Upper lobe of left lung (tissue), 6 donors: ENCODE measurements at places on chromosomes 7 and 10. TPM values are rescaled to one million over a fixed set of nuclear protein-coding genes. Genes with fewer than 3 reads are reported as not detected.

DNA sequence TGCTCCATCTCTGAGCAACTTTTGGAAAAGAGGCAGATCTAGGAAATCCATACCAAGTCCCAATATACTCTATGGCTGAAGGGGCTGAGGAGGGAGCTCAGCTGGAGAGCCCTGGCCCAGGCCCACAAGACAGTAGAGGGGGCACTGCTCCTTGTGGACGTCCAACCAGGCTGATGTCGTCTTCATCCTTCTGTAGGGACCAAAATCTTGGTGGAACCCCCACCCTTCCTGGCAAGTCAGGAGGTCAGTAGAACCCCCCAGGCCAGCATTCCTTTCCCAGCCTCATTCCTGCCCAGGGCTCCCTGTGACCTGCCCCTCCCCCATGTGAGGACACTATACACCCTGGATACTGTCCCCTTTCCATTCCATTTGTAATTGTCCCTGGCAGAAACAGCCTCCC is 152.0 kb downstream of the PLXNA4 start:
- no peak for DNase-seq

- no peak for DNase-seq
Measured at GRCh38 chr10:87864496-87865059, 1.2 kb downstream of the PTEN start.

DNA sequence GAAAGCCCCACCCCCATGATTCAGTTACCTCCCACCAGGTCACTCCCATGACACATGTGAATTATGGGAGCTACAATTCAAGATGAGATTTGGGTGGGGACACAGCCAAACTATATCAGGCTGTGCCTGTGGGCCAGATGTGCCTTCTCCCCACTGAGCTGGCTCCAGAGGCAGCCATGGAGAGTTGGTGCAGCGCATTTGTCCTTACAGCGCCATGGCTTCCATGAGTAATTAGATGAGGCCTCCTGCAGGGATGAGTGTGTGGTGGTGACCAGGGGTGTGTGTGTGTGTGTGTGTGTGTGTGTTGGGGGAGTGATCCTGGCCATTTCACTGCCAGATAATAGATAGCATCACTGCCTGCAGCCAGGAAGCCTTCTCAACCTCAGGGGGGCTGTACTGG is 94.6 kb downstream of the FANK1 start:
- DNase-seq, result no peak

GRCh38 chr7:150898475-150899011 is 46.2 kb downstream of the AOC1 start:
- peak; percentile 76 for DNase-seq

Gene CFAP43
- 0.69 TPM for total RNA-seq

Gene GNG11
- total RNA-seq, result 15.7 TPM

Gene ZNF37A
- 20.5 TPM for total RNA-seq

Gene CALHM1
- not detected for total RNA-seq

DNA sequence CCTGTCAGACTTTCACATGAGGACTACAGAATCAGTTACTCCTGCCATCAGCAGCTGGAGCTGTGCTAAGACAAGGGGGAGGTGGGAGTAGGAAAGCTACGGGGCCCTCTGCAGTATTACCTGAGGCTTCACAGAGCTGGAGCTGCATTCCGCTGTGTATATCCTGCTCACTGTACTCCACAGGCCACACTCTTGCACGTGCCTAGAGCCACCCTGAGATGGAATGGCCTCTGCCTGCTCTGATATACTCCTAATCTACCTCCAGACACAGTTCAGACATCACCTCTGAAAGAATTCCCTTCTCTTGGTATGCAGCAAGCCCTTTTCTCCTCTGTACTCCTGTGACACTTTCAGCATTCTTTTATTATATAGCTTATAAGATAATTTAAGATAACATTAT is 34.8 kb downstream of the TRDMT1 start:
- DNase-seq, result no peak

DNA sequence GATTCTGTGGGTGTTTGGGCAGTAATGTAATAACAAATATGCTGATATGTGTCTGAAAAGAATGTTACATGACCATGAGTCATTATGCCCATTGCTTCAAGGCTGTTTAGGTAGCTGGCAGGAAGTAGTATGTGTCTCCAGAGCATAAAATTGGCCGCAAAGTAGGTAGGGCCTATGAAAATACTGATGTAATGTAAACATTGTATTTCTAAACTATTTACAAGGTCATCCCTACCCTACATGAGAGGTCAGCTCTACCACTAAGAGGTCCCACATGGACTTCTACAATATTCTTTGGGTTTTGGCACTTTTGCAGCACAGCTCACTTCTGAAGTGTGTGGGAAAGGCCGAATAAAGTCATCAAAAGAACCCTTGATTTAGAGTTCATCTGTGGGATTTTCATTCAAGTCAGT is 301.9 kb downstream of the AHR start:
- DNase-seq, result no peak

DNA sequence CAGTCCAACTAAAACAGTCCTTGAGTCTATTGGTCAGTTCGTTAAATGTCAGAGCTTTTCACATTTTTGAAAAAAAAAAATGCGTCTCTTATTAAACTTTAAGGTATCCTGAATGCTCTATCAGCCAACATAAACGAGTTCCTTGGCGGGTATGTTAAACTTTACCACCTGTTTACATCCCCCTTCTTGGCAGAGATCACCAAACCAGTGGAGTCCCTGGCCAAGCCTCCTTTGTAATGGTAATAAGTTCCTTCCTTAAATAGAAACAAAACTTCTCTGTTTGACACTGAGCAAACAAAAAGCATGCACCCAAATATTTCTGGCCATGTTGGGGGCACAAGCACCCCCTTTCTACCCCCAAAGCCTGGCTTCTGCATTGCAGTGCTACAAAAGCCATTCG is 3.2 kb downstream of the TRIL start:
- DNase-seq, result no peak
